ENCODE measurements at places on chromosomes 4 and X.
A peak's percentile ranks its signal among the peaks of the same experiment; 100 is the strongest.

- DNase-seq: no peak
Observed at GRCh38 chrX:20609916-20610415, 343.3 kb upstream of the RPS6KA3 start.

DNA sequence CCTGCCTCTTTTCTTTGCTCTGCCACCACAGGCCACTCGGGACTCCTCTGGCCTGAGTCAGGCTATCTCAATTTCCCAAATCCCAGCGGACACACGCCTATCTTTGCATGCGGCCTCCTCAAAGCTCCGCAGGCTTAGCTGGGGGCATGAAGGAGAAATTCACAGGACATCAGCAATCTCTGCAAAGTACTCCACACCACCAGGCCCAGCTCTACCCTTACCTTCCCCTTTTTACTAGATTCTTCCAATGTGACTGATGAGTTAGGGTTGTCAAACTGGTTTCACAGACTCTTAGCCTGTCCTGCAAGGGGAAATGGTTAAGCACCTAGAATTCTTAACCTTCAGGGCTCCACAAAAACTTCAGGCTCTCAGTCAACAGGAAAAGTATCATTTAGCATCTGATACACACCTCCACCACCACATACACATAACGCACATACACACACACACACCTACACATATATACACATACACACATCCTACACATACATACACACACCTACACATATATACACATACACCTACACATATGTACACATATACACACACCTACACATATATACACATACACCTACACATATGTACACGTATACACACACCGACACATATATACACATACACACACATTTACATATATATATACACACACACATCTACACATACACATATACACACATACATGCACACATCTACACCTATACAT lies 349.1 kb downstream of the ANK2 start:
- no peak for DNase-seq

DNA sequence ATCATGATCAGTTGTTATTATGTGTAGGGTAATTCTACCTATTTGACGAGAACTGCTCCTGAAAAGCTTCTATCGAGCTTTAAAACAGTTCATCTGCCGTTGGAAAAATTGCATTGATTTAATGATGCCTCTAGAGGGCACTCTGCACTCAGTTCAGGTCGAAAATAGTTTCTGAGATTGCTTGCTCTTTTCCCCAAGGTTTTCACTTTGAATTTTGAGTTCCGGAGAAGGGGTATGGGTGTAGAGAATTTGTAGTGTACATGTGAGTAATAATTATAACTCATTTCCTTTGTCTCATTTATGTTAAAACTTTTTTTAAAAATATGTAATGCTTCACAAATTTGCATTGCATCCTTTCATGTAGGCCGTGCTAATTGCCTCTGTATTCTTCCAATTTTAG lies 28.4 kb upstream of the TNIP3 start:
- DNase-seq: no peak

GRCh38 chr4:43234626-43235415 lies 342.3 kb downstream of the GRXCR1 start:
- peak; percentile 32 for DNase-seq

DNA sequence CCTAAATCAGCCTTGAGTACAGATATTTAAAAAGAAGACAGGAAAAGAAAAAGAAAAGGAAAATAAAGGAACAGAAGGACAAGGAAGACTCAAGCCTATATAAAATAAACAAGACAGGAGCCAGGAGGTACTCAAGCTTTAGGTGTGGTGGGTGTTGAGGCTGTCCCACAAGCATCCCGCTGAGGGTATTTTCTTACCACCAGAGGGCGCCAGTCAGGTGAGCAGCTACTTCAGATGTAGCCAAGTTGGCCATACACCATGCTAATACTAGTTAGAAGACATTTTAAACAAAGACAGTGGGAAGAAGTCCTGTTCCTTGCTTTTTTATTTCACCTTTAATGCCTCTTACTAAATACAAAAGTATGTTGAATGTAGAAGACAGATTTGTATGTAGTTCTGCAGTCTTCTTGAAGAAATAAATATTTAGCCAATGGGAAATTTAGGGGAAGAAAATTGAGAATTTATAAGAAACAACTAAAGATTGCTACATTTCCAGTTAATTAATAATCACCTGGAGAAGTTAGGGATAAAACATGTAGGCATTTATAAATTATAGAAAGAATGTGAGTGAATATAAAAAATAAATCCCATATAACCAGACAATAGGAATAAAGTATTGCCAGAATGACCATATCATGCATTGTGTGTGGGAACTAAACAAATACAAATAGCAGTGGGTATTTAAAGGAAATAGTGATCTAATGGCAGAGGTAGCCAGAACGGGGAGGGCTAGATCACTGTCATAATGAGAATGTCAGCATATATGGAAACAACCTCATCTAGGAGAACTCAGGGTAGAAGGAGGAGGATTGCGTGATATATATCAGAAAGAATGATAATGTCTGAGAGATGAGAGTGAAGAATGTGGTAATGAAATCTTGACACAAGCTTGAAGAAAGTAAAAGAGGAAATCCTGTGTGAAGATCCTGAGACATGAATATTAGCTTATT lies 71.0 kb downstream of the MTHFD2L start:
- DNase-seq: no peak

GRCh38 chrX:76987381-76987780 lies 459.8 kb upstream of the FGF16 start:
- no peak for DNase-seq

- no peak for DNase-seq
Observed at GRCh38 chr4:43351970-43352806, 459.7 kb downstream of the GRXCR1 start.

- no peak for DNase-seq
Observed at GRCh38 chr4:141330616-141331015, 109.9 kb downstream of the ZNF330 start.

DNA sequence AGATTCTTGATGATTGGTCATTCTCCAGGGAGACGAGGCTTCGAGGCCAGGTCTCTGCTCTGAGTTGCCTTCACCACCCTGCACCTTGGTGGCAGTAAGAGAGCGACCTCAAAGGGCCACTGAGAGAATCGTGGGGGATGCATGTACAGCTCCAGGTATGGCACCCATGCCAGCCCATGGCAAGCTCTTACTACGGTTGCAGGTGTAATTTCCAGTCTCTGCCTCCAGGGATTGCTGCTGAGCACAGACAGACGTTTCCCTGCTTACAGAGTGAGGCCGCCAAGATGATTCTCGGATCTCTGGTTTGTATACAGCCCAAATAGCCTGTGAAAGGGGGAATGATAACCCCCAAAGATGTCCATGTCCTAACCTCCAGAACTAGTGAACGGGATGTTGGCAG lies 16.3 kb upstream of the DRD5 start:
- DNase-seq: no peak

GRCh38 chrX:53287493-53288138 lies 6.2 kb upstream of the IQSEC2 start:
- no peak for DNase-seq

GRCh38 chr4:1557221-1557597 lies 126.9 kb downstream of the FAM53A start:
- DNase-seq: peak; percentile 55

GRCh38 chr4:16489226-16489625 lies 263.0 kb upstream of the TAPT1 start:
- no peak for DNase-seq

DNA sequence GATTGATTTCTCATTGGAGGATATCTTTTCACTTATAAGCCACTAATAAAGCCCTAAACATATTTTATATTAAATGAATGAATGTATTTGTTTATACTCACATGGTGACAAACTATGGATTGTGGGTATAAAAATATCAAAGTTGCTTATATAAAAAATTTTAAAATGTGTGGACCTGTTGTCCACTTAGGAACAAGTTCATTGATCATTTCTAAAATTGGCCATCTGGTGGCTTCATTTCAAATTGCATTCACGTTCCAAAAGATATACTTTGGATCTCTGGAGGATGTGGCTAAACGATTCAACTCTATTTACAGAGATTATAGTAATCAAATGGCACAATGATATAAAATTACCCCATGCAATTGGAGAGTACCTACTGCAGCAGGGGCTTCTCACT lies 32.5 kb downstream of the FSTL5 start:
- DNase-seq: no peak

GRCh38 chr4:132614682-132615081 lies 534.4 kb upstream of the PCDH10 start:
- no peak for DNase-seq

DNA sequence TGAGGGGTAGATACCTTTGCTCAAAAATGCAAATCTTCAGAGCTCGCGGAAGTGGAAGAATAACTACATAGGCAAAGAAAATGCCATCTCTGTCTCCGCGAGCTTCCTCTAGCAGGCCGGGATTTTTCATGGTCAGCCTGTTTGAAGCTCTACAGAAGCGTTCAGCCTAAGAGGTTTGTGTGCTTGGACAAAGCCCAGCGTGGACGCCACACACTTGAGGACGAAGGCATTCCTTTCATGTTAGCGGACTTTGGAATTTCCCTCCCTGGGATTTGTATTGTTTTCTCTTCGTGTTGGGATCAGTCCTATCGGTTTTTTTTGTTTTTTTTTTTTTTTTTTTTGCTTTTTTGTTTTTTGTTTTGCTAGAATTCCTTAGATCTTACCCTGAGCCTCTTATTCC lies 53.7 kb downstream of the SMIM31 start:
- no peak for DNase-seq

GRCh38 chr4:77595364-77595973 lies 10.2 kb upstream of the CXCL13 start:
- DNase-seq: no peak

- no peak for DNase-seq
Observed at GRCh38 chr4:177107288-177107921, 202.3 kb upstream of the NEIL3 start.

DNA sequence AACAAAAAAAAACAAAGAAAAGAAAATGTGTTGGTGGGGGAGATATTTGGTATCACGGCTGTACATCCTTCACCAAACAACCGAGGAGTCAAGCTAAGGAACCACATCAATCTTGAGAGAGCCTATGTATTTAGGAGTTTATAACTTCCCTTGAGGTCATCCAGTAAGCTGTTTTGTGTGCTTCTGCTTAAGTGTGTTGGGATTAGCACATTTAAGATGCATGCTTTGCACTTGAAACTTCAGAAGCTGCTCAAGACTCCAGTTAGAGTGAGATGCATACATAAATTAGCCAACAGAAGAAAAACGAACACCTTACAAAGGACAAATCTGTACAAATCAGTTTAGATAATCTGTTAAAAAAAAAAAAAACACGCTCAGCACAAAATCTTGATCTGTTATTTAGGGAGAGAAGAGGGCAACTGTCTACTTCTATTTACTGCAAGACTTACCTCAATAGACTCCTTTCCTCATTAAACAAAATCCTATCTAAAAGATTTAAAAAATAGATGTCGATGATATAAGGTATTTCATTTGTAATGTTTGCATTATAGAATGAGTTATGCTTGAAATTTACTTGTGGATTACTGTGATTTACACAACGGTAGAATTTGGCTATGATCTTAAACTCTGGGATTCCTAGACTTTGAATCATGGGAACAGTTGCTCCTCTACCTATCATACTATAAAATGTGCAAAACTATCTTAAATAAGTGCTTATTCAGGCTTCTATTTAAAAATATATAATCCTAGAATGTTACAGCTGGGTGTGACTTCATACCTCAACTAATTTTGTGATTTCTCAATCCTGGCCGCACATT lies 53.8 kb upstream of the NAP1L5 start:
- no peak for DNase-seq

DNA sequence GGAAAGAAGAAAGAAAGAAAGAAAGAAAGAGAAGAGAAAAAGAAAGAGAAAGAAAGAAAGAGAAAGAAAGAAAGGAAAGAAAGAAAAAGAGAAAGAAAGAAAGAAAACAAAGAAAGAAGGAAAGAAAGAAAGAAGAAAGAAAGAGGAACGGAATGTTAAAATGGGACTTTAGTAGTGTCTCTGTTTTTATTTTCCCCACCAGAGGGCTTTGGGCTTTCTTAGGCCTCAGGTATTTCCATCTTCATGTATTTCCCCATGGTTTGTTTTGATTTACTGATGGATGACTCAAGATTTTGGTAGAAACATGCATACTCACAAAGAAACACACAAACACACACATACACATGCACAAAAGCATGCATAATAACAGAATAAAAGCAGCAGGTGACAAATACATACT lies 181.2 kb downstream of the AFF2 start:
- DNase-seq: no peak

- DNase-seq: no peak
Observed at GRCh38 chr4:129254126-129254525, 158.2 kb downstream of the C4orf33 start.

- DNase-seq: no peak
Observed at GRCh38 chr4:121448231-121448630, 67.4 kb upstream of the QRFPR start.

DNA sequence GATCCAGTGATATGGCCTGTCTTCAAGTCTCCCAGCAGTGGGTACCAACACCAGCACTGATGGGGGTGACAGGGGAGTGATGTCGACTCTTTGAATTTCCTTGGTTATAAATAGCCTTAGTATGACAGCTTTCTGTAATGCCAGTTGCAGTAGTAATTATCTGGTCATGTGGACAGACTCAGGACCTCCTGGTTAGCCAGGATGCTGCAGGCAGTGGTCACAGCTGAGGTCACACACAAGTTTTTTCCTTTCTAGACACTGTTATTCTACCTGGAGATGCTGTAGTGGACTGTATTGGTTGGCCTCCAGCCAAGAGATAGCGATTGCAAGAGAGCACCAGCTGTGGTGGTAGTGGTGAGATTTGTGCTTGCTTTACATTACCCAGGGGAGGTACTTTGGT lies 63.6 kb downstream of the UPRT start:
- no peak for DNase-seq

GRCh38 chrX:108702530-108702929 lies 33.8 kb downstream of the IRS4 start:
- no peak for DNase-seq

DNA sequence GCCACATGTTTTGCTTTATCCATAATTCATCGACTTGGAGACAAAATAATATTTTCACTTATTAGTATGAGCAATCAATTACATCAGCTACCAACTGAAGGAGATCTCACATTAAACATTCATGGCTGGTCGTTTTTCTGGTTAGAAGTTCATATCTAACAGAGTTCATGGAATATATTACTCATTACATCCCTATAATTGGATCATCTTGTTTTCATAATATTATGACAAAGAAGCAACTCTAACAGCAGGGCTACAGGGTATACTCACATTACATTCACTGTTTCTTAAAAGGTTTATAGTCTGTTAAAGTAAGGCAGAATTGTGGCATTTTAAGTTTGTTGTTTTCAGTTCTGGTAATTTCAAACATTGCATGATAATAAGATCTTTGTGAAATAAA lies 33.0 kb downstream of the GSTCD start:
- DNase-seq: no peak

GRCh38 chr4:46389301-46389775 lies 590 bp downstream of the GABRA2 start:
- DNase-seq: peak; percentile 23

DNA sequence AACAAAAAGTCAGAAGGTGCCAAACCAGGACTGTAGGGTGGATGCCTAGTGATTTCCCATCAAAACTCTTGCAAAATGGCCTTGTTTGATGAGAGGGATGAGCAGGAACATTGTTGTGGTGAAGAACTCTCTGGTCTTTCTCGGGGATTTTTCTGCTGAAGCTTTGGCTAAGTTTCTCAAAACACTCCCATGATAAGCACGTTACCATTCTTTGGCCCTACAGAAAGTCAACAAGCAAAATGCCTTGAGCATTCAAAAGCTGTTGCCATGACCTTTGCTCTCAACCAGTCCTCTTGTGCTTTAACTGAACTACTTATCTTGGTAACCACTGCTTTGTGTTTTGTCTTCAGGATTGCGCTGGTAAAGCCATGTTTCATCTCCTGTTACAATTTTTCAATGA lies 3.0 kb upstream of the SEC31A start:
- DNase-seq: no peak

GRCh38 chr4:150491132-150492049 lies 90.6 kb upstream of the MAB21L2 start:
- DNase-seq: no peak

Data from NCI-H524 treated with DMSO at 0.1 percent for 48 hours (cell line).